Body of pancreas (tissue), 4 donors: ENCODE measurements at places on chromosomes 6 and 20.

- no peak for DNase-seq
These were observed 262.0 kb downstream of the MAFB start for GRCh38 chr20:40427026-40427425.

GRCh38 chr20:5570452-5570851, 179.7 kb upstream of the SHLD1 start:
- no peak for DNase-seq

DNA sequence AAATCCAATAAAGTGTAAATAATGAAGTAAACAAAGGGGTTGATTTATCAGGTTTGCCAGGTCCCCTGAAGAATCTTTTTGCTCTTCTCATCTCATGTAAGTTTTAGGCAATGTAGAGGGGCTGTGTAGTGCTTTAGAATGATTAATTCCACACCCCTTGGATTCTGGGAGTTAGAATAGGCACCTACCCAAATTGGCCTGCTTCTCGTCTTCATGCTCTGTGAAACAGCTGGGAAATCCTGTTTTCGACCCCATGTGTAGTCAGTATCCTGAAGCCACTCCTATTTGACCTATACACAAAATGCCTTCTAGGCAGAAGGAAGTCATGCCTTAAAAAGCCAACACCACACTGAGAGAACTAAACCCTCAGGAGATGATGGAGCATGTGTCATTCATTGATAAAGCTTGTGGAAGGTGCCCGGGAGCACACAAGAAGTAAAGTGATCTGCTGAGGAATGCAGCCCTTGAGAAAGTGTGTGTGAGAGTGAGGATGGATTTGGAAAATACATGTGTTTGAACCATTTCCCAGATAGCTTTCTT, 170.9 kb downstream of the KLHL32 start:
- no peak for DNase-seq

DNA sequence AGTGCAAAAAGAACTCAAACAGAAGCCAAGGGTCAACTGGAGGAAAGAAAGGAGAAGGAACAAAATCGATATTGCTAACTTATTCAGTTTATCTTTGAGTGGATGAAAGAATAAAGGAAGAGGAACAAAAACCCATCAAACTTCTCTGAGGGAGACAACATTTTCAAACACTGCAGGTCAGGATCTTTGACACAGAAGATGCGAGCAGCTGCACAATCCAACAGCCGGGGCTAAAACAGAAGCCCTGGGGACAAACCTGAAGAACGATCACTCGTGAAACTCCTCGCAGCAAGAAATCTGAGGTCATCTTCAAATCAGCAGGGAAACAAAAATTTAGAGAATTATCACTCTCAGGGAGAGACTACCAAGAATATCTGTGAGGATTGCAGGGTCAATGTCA, 14.2 kb downstream of the SLC23A2 start:
- DNase-seq = no peak

GRCh38 chr6:168939796-168940195, 313.9 kb downstream of the THBS2 start:
- no peak for DNase-seq

GRCh38 chr6:101883505-101883904, 490.0 kb downstream of the GRIK2 start:
- no peak for DNase-seq

DNA sequence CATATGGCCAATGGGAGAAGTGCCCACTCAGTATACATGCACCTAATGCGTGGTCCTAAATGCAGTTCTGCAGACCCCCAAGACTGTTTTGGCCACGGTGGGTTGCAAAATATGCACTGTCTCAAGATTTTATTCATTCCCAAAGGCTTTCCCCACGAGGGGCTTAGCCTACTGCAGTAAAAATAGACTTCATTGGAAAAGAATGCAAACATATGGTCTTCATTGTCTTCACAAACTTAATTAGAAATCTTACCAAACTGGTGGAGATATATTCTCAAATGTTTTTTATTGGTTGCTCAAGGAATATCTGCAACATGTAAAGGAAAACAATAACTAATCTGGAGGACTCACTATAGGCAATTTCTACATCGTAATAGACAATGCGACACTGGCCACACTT, 31.6 kb upstream of the PRL start:
- DNase-seq = no peak
